ENCODE measurements at places on chromosomes 12 and 14. TPM values are rescaled to one million over a fixed set of nuclear protein-coding genes. Genes with fewer than 3 reads are reported as not detected.

Gene TMEM63C
- not detected for total RNA-seq

GRCh38 chr14:68507544-68508081 lies 285.3 kb downstream of the ZFP36L1 start:
- DNase-seq, result no peak

DNA sequence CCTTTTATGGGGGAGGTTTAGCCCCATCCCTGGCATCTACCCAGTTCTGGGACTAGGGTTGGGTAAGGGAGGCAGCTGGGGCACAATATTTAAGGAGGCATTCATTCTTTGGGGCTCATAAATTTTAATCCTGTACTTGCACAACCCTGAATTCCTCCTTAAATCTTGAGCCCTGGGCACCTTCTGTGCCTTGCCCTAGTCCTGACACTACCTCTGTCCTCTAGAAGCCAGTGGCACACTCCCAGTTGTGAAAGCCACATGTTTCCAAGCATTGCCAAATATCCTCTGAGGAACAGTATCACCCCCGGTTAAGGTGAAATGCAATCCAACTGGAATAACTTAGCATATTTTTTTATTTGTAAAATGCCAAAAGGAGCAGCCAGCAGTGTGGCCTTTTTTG lies 36.6 kb downstream of the SLC16A7 start:
- DNase-seq, result peak; percentile 38

DNA sequence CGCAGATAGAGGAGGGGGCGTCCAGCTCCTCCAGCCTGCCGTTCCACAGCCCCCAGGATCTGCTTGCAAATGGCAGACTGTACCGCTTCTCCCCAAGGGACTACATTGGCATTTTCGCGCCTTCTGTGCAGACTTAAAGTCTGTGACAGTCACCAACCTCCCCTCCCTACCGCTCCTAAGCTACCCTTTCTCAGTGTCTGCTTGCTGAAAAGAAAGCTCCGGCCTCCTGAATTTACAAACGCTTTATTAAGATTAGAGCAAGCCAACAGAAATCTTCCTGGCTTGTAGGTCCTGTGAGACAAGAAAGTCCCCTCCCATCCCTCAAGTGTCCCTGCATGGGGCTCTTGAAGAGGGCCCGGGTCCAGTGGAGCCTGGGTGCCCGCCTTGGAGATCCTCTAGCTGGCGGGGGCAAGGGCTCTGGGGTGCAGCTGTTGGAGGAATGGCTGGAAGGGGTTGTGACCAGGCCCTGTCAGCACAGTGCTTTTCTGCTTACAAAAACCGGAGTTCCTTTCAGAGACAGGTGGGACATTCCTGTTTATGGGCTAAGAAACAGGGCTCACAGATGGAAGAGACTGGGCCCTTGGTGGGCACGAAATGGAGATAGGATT lies 2.8 kb upstream of the DLK1 start:
- DNase-seq, result no peak

- no peak for DNase-seq
These were observed 91.4 kb downstream of the PLCZ1 start for GRCh38 chr12:18646286-18646890.

All from fibroblast of villous mesenchyme (primary cell).